ENCODE measurements at places on chromosomes 4 and X.
A peak's percentile ranks its signal among the peaks of the same experiment; 100 is the strongest.

DNA sequence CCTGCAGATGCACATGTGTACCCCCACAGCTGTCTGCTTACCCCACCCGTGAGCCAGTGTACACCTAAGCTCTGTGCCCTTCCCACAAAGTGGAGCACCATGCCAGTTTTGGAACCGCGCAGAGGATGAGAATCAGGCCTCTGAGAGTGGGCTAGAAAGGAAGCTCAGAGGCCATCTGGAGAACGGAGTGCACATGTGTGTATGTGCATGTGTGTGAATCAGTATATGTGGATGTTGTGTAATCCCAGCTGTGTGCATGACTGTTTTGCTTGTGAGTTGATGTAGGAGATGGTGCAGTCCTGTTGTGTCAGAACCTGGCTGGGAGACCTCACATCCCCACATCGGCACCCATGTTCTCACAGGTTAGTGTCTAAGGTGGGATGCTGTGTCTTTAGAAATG lies 93.0 kb downstream of the DRD5 start:
- no peak for DNase-seq

DNA sequence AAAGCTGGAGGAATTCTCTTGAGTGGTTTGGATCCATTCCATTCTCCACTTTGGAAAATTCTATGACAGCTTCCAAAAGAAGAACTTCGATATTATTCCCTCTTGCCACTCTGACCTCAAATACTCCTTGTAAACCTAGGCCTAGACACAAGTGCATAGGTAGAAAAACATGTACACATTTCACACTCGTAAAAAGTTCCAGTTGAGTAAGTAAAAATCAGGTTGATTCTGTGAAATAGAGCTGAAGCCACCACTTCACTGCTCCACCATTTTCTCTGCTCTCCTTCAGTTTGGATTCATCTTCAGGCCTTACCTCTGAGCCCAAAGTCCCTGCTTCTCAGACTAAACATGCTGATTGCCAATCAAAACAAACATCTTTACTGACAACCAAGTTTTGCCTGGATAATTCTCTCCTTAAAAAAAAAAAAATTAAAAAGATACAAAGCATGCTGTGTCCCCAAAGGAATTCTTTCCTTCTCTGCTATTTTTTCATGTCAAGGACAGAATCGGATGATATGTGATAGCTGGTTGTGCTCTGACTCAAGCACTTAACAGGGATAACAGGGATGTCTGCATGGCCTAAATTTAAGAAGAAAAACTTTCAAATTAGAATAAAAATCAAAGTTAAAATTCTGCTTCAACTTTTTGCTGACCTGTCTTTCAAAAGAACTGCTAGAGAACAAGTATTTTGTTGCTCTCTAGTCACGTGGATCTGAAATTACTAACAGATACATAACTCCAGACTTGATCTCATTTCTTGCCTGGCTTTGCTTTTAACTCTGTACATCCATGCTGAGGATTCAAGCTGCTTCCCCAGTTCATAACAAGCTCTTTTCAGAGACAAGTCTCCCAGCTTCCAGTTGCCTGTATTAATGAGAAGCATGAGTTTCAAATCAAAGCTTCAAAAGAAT lies 420.9 kb upstream of the INTU start:
- peak; percentile 73 for DNase-seq

DNA sequence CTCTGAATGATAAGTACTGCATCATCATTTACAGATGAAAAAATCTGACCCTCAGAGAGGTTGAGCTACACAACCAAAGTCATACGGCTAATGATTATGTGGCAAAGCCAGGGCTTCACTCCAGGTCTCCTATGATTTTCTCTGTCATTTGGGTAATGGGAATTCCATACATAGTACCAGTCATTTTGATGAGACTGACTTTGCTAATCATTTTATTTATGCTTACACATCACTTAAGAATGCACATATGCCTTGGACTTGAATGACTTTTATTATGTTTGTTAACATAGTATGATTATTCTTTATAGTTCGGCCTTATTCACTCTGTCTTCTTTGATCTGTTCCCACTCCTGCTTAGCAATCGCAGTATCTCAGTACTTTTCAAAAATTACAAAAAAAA lies 255.1 kb upstream of the GPRIN3 start:
- no peak for DNase-seq

- peak; percentile 10 for DNase-seq
Observed at GRCh38 chrX:85620466-85620865, 241.0 kb upstream of the POF1B start.

DNA sequence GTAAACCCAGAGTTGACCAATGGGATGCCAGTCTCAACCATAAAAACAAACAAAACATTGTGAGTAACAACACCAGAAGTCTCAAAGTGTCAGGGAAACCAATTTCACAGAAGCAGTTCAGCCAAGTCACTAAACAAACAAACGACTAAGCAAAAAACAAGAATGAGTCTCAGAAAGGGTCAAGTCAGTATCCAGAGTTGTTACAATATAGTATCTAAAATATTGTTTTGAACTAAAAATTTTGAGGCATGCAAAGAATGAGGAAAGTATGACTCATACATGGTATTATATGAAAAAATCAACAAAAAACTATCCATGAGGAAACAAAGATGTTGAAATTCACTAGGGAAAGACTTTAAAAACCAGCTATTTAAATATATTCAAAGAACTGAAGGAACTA lies 70.6 kb downstream of the AR start:
- DNase-seq: no peak

- DNase-seq: no peak
Observed at GRCh38 chr4:112472318-112472717, 43.7 kb downstream of the NEUROG2 start.

DNA sequence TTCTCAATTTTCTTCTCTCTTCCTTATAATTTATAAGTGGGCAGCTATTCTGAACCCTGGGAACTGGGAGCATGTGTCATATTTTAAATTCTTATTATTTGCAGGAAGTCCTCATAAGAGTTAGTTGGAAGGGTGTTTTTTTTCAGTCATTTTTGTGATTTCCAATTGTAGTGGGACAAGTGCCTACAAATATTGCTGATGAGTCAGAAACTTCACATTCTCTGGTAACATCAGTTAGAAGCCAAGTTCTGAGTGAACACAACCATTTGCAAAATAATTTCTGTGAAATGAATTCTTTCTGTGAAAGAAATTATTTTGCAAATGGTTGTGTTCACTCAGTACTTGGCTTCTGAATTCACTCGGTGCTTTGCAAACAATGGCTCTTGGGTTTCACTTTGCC lies 20.8 kb upstream of the NWD2 start:
- DNase-seq: no peak

DNA sequence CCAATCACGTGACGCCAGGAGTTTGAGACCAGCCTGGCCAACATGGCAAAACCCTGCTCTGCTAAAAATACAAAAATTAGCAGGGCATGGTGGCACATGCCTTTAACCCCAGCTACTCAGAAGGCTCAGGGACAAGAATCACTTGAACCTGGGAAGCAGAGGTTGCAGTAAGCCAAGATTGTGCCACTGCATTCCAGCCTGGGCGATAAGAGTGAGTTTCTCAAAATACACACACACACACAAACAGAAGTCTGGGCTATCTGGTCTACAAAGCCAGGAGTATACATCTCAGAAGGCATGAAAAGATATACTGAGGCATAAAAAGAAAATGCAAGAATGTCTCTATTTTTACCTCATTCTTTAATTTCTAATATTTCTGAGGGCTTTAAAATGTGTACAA lies 11.3 kb downstream of the YTHDC1 start:
- no peak for DNase-seq

DNA sequence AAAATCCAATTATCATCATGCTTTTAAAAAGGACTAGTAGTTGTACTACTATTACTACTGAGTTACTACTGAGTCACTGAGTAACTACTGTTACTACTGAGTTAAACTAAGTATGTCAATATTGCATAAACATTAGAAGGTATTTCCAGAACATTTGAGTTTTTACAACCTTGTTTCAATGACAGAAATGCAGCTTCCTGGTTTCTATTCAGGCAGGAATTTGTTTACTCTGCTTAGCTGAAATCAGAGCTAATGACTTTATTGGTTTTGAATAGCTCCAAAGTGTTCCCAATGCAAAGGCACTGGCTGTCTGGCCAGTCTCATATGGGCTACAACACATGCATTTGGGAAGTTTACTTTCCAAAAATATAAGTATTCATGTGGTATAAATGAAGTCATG lies 12.0 kb downstream of the RPS6KA6 start:
- no peak for DNase-seq

DNA sequence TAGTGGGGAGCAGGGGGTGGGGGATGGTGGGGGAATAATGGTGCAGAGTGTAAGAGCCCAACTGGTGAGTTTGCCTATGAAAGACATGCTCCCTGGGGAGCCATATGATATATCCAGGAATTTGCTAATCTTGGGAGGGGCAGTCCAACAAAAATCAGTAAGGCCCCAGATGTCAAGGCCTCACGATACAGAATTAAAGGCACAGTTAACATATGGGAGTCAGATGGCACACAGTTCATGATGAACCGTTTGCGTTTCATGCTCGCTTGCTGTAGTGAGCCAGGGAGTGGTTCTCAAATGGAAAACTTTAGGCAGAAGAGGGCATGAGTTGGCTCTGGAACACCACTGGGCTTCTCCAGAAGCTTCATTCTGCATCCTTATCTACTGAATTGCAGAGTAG lies 33.9 kb upstream of the VCX2 start:
- DNase-seq: no peak

- DNase-seq: no peak
Observed at GRCh38 chrX:119325456-119325855, 73.7 kb upstream of the SLC25A43 start.

DNA sequence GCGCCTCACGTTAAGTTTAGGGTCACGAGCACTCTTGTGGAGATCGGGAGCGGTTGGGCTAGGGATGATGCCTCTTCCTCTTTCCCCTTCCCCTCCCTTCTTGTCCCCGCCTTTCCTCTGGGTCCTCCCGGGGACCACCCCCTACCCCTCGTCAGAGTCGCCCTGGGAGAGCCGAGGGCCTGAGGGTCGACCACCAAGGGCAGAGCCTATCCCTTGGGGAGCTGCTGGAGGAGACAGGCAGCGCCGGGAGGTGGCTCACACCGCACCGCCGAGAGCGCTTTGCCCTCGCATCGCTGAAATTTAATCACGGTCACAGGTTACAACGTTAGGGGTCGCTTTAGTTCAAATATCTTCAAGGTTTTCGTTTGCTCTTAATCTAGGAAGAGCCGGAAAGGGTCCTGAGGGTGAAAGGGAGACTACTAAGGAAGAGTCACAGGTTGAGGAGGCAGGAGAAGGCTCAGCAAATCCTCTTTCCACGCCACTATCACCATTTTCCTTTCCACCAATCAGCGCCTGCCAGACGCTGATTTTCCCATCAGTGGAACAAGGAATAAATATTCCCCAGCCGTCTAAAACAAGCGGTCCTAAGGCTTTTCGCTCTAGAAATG lies 528 bp upstream of the SNCA start:
- DNase-seq: no peak

DNA sequence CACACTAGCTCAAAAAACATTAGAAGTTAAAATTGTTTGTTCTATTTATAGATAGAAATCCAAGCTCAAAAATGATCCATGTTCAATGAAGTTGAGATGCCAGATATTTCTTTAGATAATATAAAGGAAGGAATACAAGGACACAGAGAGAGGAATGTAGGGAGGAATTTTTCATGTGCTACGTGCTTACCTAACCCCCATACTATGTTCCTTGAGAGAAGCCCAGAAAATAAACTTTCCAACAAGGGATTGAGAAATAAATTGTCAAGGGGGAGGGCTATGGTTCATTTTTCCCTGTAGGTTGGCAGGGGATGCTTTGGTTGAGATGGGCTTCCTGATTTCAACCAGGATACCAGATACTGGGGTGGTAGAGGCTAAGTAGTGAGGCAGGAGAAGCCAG lies 15.6 kb upstream of the ADH5 start:
- DNase-seq: no peak

- DNase-seq: no peak
Observed at GRCh38 chrX:45517090-45517973, 316.7 kb upstream of the DIPK2B start.

- no peak for DNase-seq
Observed at GRCh38 chr4:6134612-6135220, 65.6 kb downstream of the JAKMIP1 start.

GRCh38 chrX:45986971-45987370 lies 558.2 kb downstream of the ZNF674 start:
- no peak for DNase-seq

GRCh38 chr4:103895876-103896465 lies 176.2 kb upstream of the TACR3 start:
- no peak for DNase-seq

GRCh38 chrX:71438750-71439149 lies 72.6 kb downstream of the TAF1 start:
- no peak for DNase-seq

GRCh38 chr4:73068491-73069337 lies 802 bp downstream of the COX18 start:
- DNase-seq: peak; percentile 58

DNA sequence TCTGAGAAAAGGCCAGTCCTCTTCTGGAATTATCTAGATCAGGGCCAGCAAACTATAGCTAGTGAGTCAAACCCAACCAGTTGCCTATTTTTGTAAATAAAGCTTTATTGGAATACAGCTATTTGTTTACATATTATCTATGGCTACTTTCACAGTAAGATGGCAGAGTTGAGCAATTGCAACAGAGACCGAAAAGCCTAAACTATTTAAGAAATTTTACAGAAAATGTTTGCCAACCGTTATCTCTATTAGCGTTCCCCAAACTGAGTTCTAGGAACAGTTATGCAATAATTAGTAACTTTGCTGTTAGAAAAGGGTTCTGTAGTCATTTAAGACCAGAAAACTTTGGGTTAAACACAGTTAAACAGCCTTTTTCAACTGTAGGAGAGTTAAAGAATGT lies 10.5 kb downstream of the TEX13B start:
- DNase-seq: no peak

- DNase-seq: no peak
Observed at GRCh38 chr4:176792326-176793059, at the start of gene VEGFC. Gene VEGFC (minus strand): TSS chr4:176792922. CDS start chr4:176792311, 611 bp downstream.

- no peak for DNase-seq
Observed at GRCh38 chr4:151527699-151528098, 118.7 kb downstream of the FHIP1A start.

GRCh38 chrX:100296183-100296753 lies 113.8 kb downstream of the PCDH19 start:
- no peak for DNase-seq

DNA sequence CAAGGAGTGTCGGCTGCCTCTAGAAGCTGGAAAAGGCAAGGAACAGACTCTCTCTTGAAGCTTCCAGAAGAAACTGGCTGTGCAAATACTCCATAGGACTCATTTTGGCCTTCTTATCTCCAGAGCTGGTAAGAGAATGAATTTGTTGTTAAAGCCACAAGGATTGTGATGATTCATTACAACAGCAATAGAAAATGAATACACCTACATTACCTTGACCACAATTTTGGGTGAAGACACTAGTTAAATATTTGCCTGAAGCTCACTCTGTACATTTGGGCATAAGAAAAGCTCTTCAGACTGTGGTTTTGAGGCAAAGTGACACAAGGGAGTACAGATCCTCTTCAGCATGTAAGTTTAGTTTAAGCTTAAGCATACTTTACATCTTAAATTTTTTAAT lies 134.5 kb upstream of the TLL1 start:
- no peak for DNase-seq

DNA sequence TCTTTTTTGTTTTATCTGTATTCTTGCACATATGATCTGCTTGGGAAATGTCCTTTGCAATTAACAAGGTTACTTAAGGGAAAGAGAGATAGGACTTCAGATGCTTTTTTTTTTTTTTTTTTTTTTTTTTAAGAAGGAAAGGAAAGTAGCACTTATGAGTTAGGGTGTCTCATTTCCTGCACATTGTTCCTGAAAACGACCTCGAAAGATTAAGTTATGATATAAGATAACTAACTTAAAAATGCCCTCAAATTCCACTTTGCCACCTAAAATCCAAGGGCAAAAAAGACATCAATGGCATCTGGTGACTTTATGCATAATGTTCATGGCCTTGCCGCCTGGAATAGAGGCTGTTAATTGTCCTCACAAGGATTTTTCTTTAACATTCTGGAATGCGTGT lies 44.9 kb downstream of the PCDH7 start:
- no peak for DNase-seq
